ENCODE measurements at places on chromosomes 7 and 10.

DNA sequence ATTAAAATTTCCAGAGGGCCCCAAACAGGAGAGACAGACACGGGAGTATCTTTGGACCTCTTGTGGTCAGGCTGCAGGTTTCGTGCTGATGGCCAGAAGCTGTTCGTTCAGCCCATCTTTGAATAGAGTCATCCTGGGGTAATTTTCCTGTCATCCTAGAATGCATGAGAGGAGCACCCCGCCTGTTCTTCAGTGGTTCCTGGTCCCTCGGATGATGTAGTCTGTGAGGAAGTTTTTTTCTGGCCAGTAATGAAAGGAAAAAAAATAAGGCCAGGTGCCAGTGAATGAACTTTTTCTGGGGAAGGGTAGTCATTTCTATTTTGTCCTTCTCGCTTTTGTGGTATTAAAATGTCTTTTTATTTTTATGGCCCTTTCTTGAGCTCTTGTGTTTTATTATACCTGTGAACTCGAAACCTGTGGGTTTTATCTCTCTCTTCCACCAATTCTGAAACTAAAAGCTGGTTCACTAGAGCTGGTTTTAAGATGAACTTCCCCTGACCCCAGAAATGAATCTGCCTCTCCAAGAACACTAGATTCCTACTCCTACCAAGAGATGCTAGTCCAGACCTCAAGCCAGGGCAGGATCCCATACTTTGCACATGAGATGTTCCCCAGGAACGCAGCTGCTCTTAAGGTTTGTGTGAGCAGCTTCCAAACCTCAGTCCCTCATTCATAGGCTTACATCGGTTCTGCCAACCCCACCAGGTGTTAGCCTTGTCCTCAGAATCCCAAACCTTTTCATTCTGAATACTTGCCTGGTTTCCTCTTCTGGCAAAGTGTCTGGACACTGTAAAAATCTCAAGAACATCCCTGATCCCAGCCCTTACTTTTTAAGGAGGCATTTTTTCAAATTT lies 15.4 kb upstream of the MEST start:
- DNase-seq: no peak

GRCh38 chr10:119211176-119211575 lies 3.8 kb downstream of the GRK5 start:
- DNase-seq: no peak

GRCh38 chr7:135537905-135538304 lies 19.8 kb upstream of the NUP205 start:
- no peak for DNase-seq

GRCh38 chr10:47137311-47137851 lies 162.6 kb upstream of the GDF10 start:
- DNase-seq: no peak
